Activated CD8-positive, alpha-beta memory T cell treated with anti-CD3 and anti-CD28 coated beads for 48 hours (primary cell): ENCODE measurements at places on chromosomes 12 and 14.

DNA sequence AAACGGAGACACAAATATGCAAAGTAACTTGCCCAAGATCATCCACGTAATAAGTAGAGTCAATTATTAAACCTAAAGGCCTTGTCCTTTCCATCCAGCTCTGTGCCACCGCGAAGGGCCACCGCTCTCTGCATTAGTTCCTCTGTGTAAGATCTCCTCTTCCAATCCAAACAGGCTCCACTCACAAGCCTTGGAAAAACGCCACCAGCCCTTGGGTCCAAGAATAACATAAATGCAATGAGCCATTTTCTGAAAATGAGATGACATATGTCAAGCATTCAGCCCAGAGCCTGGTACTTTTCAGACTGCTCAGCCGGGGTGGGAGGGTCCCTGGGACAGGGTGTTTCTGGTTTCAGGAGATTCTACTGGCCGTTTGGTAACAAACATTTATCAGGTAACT, 30.0 kb downstream of the DGLUCY start:
- DNase-seq, result no peak

GRCh38 chr12:93127582-93128331, 198.7 kb upstream of the EEA1 start:
- no peak for DNase-seq

DNA sequence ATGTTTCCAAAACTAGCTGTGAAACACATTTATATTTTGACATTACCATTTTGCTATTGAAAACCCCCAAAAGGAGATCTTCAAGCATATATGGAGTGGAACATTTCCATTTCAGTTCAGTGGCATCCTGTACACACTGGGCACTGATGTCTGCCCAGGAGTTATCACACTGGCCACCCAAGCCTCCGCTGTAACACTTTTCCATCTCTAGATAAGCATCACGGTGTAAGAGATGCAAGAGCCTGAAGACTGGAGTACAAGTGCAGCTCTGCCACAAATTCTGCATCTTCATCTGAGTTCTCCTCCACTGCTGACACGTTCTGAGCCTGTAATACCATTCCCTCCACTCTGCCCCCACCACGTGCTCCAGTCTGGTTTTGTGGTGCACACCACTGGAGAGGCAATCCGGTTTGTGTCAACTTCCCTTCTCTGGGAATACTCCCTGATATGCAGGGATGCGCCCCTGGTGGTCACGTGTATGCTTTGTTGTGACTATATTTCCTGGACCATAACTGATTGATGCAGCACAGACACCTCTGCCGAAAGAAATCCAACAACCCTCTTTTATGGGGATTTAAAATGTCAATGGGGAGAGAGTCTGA, 12.7 kb downstream of the SPTLC2 start:
- DNase-seq, result no peak

DNA sequence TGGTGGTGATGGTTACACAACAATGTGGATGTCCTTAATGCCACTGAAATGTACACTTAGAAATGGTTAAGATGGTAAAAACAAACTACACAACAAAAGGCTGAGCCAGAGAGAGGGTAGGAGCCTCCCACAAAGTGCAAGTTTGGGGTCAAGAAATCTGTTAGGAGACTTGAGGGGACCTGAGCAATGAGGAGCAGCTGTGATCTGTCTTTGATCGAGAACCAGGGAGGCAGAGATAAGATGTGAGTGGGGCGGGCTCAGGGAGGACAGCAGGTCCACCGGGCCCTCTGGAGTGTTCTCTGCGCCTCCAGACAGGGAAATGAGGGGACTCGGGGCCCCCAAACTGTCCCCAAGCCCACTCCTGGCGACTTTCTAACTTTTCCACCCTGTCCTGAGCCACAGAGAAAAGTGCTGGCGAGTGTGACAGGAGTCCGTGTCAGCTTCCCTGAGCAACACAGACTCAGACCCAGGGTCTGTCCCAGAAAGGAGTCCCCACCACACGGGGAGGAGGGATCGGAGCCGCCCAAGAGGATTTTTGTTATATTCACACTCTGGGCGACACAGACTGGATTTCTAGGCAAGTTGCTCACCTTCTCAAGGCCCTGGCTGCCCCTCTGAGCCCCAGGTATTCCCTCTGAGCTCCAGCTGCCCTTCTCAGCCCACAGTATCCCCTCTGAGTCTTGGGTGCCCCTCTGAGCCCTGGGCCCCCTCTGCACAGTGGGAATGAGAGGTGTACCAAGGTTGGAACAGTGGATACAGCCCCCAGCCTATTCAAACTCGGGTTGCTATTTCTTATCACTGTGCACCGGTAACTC, 11.5 kb upstream of the SCARB1 start:
- DNase-seq, result no peak

DNA sequence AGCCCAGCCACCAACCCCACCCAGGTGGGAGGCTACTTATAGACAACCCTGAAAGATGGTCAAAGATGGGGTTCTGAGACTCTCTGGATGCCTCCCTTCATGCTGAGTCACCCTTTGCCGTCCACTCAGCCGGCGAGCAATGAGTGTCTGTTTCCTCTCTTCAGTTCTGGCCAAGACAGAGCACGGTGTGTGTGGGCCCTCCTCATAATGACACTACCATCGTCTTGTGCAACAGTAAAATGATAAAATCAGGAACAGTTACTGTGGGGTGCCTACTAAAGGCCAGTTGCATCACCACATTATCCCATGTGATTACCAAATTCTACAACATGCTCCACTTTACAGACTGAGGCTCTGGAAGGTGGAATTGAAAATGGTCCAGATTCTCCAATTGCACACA, 7.0 kb upstream of the BDKRB1 start:
- no peak for DNase-seq

DNA sequence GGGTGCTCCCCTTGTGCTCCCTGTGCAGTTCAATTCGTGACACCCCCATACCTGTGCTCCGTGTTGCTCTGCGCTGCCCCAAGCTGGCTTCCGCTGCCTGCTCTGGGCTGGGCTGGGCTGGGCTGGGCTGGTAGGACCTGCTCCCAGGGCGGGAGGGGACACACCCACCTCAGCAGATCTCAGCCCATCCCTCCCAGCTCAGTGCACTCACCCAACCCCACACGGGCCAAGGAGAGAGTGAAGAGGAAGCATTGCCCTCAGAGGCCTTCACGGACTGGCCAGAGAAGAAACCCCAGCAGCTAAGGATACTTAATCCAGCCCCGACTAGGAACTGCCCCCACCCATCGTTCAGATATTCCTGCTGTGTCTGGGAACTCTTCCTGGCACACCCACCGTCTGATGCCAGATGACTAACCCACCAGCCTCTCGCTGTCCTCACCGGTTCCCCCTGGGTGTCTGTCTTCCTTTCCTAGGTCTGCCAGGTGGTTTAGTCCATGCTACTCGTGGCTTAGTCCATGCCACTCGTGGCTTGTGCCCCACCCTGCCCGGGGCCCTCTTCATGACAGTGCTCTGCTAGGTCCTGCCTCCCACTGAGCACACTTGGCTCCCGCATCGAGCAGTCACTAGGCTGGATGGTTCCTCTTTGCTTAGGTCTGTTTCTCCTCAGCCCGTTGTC, at the start of gene LPAR5:
LPAR5 (minus strand) TSS at position 104 of the 676 bp plus-strand sequence. CDS start 14,711 bp downstream, outside the sequence.
- no peak for DNase-seq

DNA sequence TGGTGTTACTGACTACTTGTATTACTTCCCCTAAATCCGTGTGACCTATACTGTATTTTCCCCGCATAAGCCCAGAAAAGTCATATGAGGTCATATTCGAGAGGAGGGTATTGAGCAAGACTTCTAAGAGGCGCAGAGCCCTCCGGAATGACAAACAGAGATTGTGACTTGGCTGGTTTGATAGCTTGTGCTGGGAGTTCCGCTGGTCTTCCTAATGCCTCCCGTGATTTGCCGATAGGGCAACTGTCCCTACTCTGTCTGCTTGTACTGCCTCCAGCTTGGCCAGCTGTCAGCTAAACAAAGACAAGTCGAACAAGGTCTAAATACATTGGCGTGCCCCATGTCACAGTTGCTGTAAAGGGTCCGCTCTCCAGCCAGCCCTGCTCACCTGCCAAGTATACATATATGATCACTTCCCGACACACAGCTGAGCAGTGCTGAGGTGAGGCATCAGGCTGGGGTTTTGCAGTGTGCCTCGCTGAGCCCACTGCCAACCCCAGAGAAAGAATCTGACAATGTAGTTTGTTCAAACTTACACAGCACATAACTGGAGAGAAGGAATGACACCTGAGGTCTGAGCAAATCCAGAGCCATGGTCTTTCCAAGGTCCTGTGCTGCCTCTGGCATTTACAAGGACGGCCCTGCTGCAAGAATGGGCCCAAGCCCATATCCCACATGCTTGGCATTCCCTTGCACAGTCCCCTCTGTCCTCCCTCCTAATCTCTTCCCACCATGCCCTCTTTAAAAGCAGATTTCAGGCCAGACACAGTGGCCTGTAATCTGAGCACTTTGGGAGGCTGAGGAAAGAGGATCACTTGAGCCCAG, 23.7 kb downstream of the LGMN start:
- no peak for DNase-seq

GRCh38 chr14:24794644-24795305, 160.8 kb upstream of the GZMB start:
- DNase-seq, result no peak

GRCh38 chr12:89475203-89475990, 49.2 kb downstream of the GALNT4 start:
- no peak for DNase-seq

DNA sequence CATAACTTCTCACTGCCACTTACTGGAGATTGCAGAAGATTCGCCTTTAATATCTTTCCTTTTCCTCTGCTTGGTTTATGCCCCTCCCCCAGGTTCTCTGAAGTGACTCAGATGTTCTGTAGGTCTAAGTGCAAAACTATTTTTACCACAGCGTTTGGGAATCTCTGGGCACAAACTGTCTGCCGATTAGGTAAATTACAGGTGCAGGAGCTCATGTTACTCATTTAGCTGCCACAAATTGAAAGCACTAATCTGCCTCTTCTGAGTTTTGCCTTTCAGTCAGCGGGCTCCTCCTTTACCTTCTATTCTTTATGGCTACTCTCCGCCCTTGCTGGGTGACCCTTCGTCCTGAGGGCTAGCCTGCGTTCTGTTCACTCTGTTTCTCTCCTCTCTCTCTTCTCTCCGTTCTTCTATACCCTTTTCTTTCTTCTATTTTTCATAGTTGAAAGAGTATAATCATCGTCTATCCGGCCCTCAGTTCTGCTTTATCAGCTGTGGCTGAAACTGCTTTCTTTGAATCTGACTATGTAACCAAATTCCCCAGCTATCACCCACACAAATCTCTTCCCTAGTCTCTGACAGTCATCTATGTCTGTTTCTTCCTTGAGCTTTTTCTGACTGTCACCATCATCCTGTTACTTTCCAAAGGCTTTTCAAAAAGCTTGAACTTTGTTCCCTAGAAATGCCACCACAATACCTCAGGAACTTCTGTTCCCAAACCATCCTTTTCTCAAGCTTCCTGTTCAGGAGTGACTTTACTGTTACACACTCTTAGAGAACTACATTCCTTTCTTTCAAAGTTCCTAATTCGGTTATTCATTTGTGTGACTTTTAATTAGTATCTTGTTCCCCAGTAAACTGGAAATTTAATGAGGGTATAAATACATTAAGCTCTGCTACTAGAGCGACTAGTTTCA, 4.3 kb upstream of the MYF6 start:
- no peak for DNase-seq

GRCh38 chr14:89302396-89302950, 114.6 kb downstream of the FOXN3 start:
- DNase-seq, result no peak
